ENCODE measurements at places on chromosomes 13 and 19. TPM values are rescaled to one million over a fixed set of nuclear protein-coding genes. Genes with fewer than 3 reads are reported as not detected.
A peak's percentile ranks its signal among the peaks of the same experiment; 100 is the strongest.

NXNL1 gene
- not detected for total RNA-seq

DNA sequence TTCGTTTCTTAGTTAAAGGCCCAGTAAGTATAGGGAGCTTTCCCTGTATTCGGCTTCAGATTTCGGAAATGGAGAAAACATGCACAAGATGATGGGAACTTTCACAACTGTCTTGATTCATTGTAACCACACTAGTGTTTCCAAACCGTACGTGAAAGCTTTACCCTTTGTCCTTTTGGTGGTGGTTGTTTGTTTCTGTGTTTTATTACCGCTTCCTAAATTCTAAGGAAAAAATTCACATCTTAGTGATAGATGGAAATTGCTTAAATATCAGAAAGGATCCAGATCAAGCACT is 504 bp upstream of the VWA8 start:
- no peak for DNase-seq
- no peaks in the 10 kb centered on the region for H3K36me3 ChIP-seq
- no peaks in the 10 kb centered on the region for H3K27me3 ChIP-seq
- H3K4me3 ChIP-seq = peak overlapping the region; percentile 62

BBC3 gene
- total RNA-seq = 5.1 TPM

ENOX1 gene
- total RNA-seq = 3.6 TPM

GRCh38 chr19:3281026-3281425 is 56.6 kb downstream of the CELF5 start:
- no peaks in the 10 kb centered on the region for H3K36me3 ChIP-seq
- no peak overlapping the region for H3K4me3 ChIP-seq
- H3K4me1 ChIP-seq = peaks cover 3% of the 10 kb centered on the region
- no peak overlapping the region for H3K27ac ChIP-seq
- peaks cover 2% of the 10 kb centered on the region for H3K27me3 ChIP-seq
